ENCODE measurements at places on chromosomes 2 and 18.

GRCh38 chr2:230600285-230600684 lies 112.4 kb upstream of the CAB39 start:
- DNase-seq: no peak

DNA sequence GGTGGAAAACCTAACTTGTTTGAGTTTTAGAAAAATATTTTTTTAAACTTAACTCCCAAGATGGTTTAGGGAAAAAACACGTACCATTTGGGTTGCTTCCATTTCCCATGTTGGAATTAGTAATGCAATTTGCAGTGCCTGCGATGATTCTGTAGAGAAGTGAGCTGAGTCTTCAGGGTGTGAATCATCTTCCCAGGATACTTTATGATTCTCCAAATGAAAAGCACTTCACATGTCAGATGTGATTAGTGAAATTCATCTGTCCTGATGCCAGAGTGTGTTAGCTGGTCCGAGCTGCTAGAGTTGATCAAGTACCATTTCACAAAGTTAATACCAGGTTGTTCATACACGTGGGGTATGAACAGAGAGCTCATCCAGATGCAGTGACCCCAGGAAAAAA lies 59.1 kb downstream of the ACOXL start:
- DNase-seq: no peak

GRCh38 chr2:205673312-205673711 lies 9.0 kb upstream of the NRP2 start:
- no peak for DNase-seq

- no peak for DNase-seq
These were observed 115.1 kb downstream of the SH3BP4 start for GRCh38 chr2:235066895-235067294.

DNA sequence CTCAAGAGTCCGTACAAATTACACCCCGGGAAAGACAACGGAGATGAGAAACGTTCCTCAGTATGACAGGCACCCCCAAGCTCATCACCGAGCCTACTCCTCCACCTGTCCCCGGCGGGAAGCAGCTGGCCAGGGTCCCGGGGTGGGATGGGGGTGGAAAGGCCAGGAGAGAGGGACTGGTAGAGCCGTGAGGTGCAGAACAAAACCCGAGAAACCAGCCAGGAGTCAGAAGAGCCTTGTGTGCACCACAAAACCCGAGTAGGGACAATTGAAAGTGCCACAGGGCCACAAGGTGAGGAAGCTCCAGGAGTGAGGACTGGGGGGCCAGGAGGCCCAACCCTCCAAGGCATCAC lies 75.5 kb upstream of the SALL3 start:
- DNase-seq: no peak
